Glutamatergic neuron (in vitro differentiated cells): ENCODE measurements at places on chromosomes 12 and 14. TPM values are rescaled to one million over a fixed set of nuclear protein-coding genes. Genes with fewer than 3 reads are reported as not detected.
A peak's percentile ranks its signal among the peaks of the same experiment; 100 is the strongest.

DNA sequence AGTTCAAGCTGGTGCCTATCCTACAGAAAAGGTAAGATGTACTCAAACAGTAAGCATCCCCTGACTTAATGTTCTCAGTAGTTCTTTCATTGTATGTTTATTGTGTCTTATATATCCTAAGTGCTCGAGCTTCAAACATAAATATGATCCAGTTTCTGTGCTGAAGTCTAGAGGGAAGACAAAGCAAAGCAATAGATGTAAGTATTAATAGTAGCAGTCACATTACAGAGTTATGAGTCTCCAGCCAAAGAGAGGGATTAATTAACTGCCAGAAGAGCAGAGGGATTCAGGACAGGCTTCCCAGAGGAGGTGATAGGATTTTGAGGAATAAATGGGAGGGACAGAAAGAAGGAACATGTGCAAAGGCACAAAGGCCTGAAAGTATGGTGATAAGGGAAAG is 1.4 kb downstream of the NGDN start:
- H3K27me3 ChIP-seq, result no peaks in the 10 kb centered on the region
- DNase-seq, result no peak
- H3K27ac ChIP-seq, result no peak overlapping the region
- peaks cover 3% of the 10 kb centered on the region for H3K4me1 ChIP-seq

GRCh38 chr12:119069147-119069642 is 87.9 kb downstream of the SRRM4 start:
- no peak for DNase-seq
- no peak overlapping the region for H3K27ac ChIP-seq
- no peaks in the 10 kb centered on the region for H3K36me3 ChIP-seq
- H3K4me1 ChIP-seq, result peaks cover 35% of the 10 kb centered on the region
- no peaks in the 10 kb centered on the region for H3K27me3 ChIP-seq

The KRT72 gene
- not detected for total RNA-seq

DNA sequence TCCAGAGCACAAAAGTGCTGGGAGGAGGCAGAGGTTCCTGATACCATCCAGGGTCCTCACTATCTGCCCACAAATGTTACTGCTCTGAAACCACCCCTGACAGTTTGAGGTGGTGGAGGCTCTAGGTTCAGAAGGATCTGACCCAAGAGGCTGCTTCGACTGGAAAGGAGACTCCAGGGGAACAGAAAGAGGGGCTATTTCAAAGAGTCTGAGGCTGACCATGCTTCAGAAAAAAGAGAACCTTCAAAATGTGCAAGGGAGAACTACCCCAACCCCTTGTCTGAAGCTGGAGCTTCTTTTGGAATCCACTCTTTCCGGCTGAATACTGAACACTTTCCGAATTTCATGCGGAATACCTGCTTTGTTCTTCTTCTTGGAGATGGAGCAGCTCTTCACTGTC is 41.8 kb downstream of the RBM19 start:
- H3K27ac ChIP-seq, result no peak overlapping the region
- H3K27me3 ChIP-seq, result peaks cover 1% of the 10 kb centered on the region
- H3K4me1 ChIP-seq, result no peaks in the 10 kb centered on the region
- H3K4me3 ChIP-seq, result no peak overlapping the region
- no peaks in the 10 kb centered on the region for H3K36me3 ChIP-seq
- DNase-seq, result no peak

DNA sequence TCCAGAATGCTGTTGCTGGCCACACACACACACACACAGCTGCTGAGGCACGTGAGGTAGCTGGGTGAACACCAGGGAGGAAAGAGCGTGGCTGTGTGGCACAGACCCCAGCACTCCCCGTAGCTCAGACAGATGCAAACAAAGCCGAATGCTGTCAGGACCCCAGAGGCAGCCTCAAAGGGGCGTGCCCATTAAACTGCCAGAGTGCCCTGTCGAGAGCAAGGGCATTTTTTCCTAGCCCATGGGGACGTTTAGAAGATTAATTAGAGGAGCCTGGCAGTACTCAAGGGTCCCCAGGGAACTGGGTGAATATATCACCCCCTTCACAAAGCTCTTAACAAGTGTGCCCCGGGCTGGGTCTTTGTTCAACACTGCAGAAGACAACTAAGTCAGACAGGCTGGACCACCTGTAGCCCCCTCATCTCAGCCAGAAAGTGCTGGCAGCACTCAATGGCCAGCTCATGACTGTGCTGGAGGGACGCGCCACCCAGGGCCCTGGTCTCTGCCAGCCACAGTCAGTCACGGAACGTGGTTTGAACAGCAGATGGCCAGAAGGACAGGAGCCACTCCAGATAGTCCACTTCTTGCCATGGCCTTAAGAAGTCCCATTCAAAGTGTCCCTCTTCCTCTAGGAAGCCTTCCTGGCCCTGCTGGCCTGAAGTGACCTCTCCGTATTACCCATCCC is 37.5 kb downstream of the TTC7B start:
- peaks cover 10% of the 10 kb centered on the region for H3K27me3 ChIP-seq
- no peak for DNase-seq
- no peak overlapping the region for H3K4me3 ChIP-seq
- peaks cover 20% of the 10 kb centered on the region for H3K4me1 ChIP-seq
- peak overlapping the region; percentile 16 for H3K27ac ChIP-seq
- H3K36me3 ChIP-seq, result no peaks in the 10 kb centered on the region

- no peak overlapping the region for H3K4me3 ChIP-seq
- H3K27me3 ChIP-seq, result no peaks in the 10 kb centered on the region
- no peaks in the 10 kb centered on the region for H3K4me1 ChIP-seq
- H3K27ac ChIP-seq, result no peak overlapping the region
- H3K36me3 ChIP-seq, result no peaks in the 10 kb centered on the region
These were observed 8.6 kb downstream of the TECPR2 start for GRCh38 chr14:102371361-102371760.

- DNase-seq, result no peak
- H3K27ac ChIP-seq, result no peak overlapping the region
- H3K4me3 ChIP-seq, result no peak overlapping the region
- H3K36me3 ChIP-seq, result no peaks in the 10 kb centered on the region
- H3K27me3 ChIP-seq, result no peaks in the 10 kb centered on the region
These were observed 335.8 kb upstream of the E2F7 start for GRCh38 chr12:77401064-77401769.

GRCh38 chr14:36900846-36901245 is 239.2 kb downstream of the PAX9 start:
- no peaks in the 10 kb centered on the region for H3K4me1 ChIP-seq
- peaks cover 1% of the 10 kb centered on the region for H3K36me3 ChIP-seq
- no peaks in the 10 kb centered on the region for H3K27me3 ChIP-seq
- H3K27ac ChIP-seq, result no peak overlapping the region
- no peak for DNase-seq
- no peak overlapping the region for H3K4me3 ChIP-seq

The KIF26A gene
- 5.9 TPM for total RNA-seq

- no peak overlapping the region for H3K4me3 ChIP-seq
- no peaks in the 10 kb centered on the region for H3K36me3 ChIP-seq
- H3K27ac ChIP-seq, result no peak overlapping the region
These were observed 26.6 kb downstream of the PRKCH start for GRCh38 chr14:61347826-61348443.

- H3K36me3 ChIP-seq, result peaks cover 4% of the 10 kb centered on the region
- peaks cover 15% of the 10 kb centered on the region for H3K27me3 ChIP-seq
- peak overlapping the region; percentile 79 for H3K4me3 ChIP-seq
- peak; percentile 47 for DNase-seq
- peaks cover 49% of the 10 kb centered on the region for H3K4me1 ChIP-seq
These were observed 23.3 kb downstream of the DMAC2L start for GRCh38 chr14:50335389-50335788.
